ENCODE measurements at places on chromosomes 16 and 17. TPM values are rescaled to one million over a fixed set of nuclear protein-coding genes. Genes with fewer than 3 reads are reported as not detected.
A peak's percentile ranks its signal among the peaks of the same experiment; 100 is the strongest.

- no peak for DNase-seq
Measured at GRCh38 chr17:36460265-36460937, 26.1 kb upstream of the ZNHIT3 start.

GRCh38 chr16:73108195-73108963, 60.5 kb upstream of the ZFHX3 start:
- DNase-seq: no peak

- no peak for DNase-seq
Measured at GRCh38 chr16:59880611-59881010, 1146.5 kb upstream of the GOT2 start.

Gene HSDL1
- 60.2 TPM for polyA plus RNA-seq

DNA sequence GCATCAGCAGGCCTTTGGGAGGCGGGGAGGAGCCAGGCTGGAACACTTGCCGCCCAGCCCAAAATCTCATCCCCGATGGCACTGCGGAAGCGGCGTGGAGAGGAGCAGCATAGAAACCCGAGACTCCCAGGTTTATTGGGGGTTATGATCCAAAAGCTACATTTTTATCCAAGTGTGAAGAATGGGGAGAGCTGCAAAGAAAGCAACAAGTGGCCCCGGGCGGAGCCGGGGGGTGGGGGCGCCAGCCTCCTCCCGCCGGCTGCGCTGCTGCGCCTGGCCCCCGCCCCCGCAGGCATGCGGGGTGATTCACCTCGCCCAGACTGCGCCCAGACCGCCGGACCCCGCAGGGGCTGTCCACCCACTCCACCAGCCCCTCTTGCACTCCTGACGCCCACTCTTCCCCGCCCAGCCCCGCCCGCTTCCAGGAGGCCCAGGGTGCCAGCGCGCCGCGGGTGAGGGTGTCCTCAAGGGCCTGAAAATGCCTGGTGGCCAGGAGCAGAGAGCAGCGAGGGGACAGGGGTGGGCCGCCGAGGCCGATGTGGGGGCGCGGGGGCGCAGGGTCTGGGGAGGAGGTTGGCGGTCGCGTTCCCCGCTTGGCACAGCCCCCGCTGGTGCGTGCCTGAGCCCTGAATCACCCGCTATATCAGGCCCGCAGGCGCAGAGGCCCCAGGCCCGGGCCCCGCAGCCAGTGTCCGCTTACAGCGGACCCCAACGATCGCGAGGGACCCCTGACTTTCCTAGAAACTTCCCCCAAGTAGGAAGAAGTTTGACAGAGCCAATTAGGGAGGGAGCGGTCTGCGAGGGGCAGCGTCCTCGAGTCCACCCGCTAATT, 1.3 kb downstream of the CAVIN1 start:
- no peak for DNase-seq

Gene SLC52A1
- polyA plus RNA-seq: 0.47 TPM

GRCh38 chr17:34199932-34200534, 55.1 kb upstream of the CCL2 start:
- DNase-seq: peak; percentile 75

DNA sequence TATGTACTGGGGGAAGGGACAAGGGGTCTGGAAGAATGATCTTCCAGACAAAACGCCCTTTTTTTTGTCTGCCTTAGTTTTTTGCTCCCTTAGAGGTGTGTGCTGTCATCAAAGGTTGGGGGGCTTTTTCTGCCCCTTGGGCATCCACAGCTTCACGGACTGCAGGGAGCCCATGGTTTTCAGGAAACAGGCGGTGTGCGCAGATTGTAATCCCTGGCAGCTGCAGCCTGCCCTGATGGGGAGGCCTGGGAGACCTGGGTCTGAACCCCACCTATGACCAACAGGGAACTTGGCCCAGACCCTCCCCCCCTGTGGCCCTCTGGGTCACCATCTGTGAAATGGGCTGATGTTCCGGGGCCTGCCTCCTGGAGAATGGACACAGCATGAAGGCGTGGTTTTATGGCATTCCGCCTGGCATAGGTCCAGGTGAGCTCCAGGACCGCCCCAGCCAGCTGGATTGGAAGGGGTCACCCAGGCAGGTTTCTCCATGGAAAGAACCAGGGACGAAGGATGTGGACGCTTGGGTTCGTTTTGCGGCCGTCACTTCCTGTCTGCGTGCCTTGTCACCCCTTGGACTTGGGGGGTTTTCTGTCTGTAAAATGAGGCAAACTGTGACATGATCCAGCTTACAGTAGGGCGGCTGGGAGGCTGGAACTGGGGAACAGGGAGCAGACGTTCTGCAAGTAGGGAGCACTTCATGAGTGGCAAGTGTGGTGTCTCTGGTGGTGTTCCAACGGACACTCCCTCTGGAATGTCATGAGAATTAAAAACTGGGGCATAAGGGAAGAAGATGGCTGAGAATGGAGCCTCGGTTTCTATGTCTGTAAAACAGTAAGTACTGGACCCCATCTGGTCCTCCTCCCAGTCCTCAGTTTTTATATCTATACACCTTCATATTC, 1.5 kb downstream of the CPNE2 start:
- no peak for DNase-seq

GRCh38 chr17:6402258-6402657, 32.7 kb downstream of the AIPL1 start:
- DNase-seq: no peak

GRCh38 chr16:27333549-27333948, 19.8 kb downstream of the IL4R start:
- no peak for DNase-seq

- DNase-seq: peak; percentile 45
Measured at GRCh38 chr17:12230481-12231354, 210.0 kb downstream of the MAP2K4 start.

DNA sequence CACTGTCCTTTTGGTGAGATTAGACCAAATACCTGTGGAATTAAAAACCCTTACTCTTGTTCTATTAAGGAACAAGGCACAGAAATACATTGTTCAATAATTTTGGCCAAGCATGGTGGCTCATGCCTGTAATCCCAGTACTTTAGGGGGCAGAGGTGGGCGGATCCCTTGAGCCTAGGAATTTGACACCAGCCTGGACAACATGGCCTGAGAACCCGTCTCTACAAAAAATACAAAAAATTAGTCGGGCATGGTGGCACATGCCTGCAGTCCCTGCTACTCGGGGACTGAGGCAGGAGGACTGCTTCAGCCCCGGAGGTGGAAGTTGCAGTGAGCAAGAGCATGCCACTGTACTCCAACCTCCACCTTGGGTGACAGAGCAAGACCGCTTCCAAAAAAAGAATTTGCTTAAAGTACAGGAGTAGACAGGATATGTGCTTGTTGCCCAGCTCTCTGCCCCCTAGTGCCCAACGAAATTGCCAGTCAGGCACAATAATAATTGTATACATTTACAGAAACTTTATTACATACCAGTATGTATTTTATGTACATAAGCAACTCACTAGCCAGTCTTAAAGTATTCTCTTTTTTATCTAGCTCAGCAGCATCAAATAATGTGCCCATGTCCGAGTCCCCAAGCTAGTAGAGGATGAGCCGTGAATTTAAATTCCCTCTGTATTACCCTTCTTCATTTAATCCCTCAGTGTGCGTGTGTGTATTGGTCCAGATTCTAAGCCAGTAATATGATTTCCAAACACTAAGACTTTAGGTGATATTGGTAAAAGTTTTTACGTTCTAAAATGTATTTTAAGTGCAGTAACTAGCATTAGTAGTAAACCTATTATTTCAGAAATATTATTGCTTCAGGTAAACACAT, 1.4 kb downstream of the THUMPD1 start:
- DNase-seq: no peak

- DNase-seq: no peak
Measured at GRCh38 chr16:89493776-89494175, 3.4 kb upstream of the ANKRD11 start.

DNA sequence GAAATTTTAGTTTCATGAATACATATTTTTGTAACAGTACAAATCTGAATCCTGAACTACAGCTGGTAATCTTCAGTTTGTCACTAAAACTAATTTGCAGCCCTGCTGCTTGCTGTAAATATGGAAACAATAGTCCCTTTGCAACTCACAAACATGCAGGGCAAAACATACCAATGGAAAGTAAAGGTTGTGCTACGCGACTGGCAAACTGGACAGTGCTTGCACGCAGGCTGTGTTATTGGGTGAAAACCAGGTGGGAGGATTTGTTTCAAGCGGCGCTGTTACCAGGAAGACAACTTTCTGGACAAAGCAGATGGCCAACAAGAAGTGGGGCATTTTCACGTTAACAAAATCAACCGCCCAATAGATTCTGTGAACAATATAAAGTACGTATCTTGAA, 93.5 kb downstream of the CDYL2 start:
- no peak for DNase-seq

Gene TEKT5
- polyA plus RNA-seq: not detected

Gene NR1D1
- polyA plus RNA-seq: 4.1 TPM

Gene CENPV
- polyA plus RNA-seq: 86.8 TPM

Gene TMC8
- polyA plus RNA-seq: 1.4 TPM

GRCh38 chr17:14762736-14763479, 462.0 kb downstream of the HS3ST3B1 start:
- no peak for DNase-seq

- no peak for DNase-seq
Measured at GRCh38 chr17:6508519-6509030, 47.8 kb downstream of the PITPNM3 start.

Gene ZC3H7A
- polyA plus RNA-seq: 108 TPM

GRCh38 chr17:2946144-2946543, 117.3 kb downstream of the OR1D5 start:
- no peak for DNase-seq

DNA sequence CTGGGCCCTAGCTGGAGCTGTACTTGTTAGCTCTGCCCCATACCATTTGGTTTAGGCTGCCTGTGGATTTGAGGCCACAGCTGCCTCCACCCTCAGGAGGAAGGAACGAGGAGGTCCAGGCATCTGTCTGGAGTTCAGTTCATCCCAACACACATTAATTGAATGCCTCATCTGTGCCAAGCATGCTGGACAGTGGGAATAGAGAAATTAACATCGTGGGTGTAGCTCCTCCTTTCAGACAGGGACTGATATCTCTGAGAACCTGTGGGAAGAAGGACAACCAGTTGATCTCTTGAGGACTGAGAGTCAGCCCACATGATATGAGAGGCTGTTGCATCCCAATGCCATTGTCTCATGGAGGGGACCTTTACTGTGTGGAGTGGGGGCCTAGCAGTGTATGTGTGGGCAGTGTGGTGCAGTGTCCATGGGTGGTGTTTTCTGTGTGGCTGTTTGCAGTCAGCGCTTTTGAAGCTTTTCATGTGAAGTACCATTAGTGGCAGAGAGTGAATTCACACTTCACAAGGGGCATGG, 29.4 kb upstream of the DDX52 start:
- no peak for DNase-seq

- no peak for DNase-seq
Measured at GRCh38 chr16:2054543-2055245, 6.9 kb downstream of the TSC2 start.

DNA sequence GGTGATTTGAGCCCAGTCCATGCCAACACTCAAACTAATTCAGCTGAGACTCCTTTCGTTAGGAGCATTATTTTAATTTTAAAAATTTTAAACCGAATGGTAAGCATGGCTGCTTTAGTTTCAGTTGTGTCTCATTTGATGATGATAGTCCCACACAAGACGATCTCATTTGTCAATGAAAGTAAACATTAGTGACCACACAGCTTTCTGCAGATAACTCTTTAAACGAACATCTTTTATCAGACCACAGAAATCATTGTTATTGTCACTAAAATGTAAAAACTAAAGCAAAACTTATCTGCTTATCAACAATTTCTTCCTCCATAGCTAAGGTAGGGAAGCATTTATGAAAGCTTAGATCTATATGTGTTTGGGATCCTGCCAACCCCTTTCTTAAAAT, 382.2 kb downstream of the ZFHX3 start:
- DNase-seq: peak; percentile 0

GRCh38 chr16:86391984-86392383, 118.3 kb upstream of the FOXF1 start:
- no peak for DNase-seq

DNA sequence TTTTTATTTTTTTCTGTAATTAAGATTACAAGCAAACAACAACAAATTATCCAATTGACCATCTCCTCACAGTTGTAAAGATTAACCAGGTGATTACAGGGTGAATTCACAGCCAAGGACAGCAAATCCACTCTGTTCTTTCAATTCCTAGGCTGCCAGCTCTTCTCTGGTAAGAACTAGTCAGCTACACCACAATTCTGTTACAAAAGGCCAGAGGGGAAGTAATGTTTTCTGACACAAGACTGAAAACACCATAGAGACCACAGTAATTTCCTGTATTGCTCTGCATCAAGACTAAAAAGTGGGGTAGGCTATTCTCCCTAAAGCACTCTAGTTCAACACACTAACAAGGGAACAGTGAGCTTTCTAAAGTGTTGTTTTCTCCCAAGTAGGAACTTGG, 10.6 kb downstream of the CA10 start:
- DNase-seq: no peak

GRCh38 chr16:15946257-15947044, 3.0 kb upstream of the ABCC1 start:
- DNase-seq: no peak

- DNase-seq: no peak
Measured at GRCh38 chr16:1634541-1634940, 22.4 kb downstream of the CRAMP1 start.

DNA sequence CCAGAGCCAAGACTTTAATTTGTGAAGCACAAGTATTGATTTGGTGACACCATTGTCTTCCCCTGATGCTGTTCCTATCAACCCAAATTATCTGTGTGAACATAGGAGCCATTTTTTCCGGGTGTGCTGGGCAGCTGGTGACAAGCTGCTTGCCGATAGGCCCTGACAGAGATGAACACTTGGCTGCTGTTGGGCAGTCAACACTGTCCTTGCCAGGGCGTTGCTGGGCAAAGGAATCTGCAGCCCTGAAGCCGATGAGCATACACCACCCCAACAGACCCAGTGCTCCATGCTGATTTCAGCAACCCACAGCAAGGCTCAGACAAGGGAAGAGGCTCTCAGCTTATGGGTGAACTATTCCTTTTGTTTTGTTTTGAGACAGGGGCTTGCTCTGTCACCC, 105.4 kb downstream of the YPEL2 start:
- DNase-seq: no peak

Gene MED9
- polyA plus RNA-seq: 19.1 TPM

DNA sequence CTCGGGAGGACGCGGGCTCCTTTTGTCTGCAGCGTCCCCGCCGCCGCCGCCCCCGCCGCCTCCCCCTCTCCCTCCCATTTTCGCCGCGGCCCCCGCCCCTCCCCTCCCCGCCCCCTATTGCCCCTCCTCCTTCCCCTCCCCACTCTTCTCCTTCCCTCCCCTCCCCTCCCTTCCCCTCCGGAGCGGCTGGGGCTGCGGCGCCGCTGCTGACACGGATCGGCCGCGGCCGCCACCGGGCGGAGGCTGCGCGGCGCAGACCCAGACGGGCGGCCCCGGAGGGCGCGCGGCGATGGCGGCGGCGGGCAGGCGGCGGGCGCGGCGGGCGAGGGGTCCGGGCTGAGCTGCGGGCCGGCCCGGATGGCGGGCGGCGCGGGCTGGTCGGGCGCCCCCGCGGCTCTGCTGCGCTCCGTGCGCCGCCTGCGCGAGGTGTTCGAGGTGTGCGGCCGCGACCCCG, at the start of gene RAB11FIP4:
TSS of gene RAB11FIP4 (plus strand) at position 180 of the 454 bp plus-strand sequence. CDS start at position 358, 178 bp downstream.
- peak; percentile 18 for DNase-seq

Gene CCL15
- 7.5 TPM for polyA plus RNA-seq

- no peak for DNase-seq
Measured at GRCh38 chr16:20323591-20324117, 3.7 kb downstream of the GP2 start.

- no peak for DNase-seq
Measured at GRCh38 chr16:79170555-79171246, 429.8 kb downstream of the MAF start.

Measured in left kidney (tissue), 8 donors.